ENCODE measurements at places on chromosomes 11 and 22.

- DNase-seq: no peak
Observed at GRCh38 chr11:119316729-119317591, at the start of gene MCAM. Gene MCAM, minus strand, starts transcription at chr11:119317130. Its CDS starts 29 bp downstream, at chr11:119317101.

DNA sequence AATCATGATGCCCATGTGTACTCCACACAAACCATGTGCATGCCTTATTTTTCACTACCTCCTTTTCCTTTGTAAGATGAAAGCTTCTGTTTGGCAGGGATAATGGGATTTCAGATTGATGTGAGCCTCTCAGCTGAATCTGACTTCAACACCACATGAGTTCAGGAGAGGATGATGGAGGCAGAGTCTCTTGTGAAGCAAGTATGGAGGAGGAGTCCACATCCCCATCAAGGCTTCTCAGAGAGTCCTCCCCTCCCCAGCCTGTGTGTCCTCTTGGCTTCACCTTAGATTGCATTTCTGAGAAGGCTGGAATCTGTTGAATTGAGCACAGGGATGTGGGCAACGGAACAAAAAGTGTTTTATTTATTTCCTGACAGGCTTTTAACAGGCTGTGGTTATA is 370.4 kb downstream of the FAT3 start:
- DNase-seq: no peak

DNA sequence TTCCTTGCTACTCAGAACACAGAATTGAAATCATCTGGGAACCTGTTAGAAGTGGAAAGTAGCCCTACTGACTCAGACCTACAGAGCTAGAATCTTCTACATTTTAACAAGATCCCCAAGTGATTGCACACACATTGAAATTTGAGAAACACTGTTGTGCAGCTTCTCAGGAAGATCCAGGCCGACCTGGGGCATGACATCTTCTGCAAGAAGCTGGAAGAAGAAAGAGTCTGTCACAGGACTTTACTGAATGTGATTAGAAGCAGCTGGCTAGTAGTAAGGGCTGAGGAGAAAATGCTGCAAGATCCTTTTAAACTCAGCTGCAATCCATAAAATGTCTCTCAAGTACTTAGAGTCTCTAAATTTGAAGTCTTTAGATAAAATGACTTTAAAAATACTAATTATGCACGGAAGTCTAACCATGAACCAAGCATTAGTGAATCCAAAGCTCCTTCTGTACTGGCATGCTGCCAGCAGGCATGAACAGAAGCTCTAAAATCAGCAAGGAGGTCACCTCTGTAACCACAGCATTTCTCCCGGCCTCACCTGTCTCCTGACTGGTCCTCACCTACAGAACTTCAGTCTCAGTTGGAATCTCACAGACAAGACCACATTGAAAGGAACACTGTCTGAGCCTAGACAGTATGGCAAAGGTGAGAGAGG is 85.0 kb downstream of the SERGEF start:
- no peak for DNase-seq

- peak; percentile 58 for DNase-seq
Observed at GRCh38 chr11:117822074-117823033, 2.2 kb downstream of the FXYD2 start.

All from CD8-positive, alpha-beta memory T cell (primary cell).